Activated CD4-positive, CD25-positive, alpha-beta regulatory T cell treated with anti-CD3 and anti-CD28 coated beads, Interleukin-2, amount 50 U/mL, for 24 hours (primary cell): ENCODE measurements at places on chromosomes 6 and 20.

DNA sequence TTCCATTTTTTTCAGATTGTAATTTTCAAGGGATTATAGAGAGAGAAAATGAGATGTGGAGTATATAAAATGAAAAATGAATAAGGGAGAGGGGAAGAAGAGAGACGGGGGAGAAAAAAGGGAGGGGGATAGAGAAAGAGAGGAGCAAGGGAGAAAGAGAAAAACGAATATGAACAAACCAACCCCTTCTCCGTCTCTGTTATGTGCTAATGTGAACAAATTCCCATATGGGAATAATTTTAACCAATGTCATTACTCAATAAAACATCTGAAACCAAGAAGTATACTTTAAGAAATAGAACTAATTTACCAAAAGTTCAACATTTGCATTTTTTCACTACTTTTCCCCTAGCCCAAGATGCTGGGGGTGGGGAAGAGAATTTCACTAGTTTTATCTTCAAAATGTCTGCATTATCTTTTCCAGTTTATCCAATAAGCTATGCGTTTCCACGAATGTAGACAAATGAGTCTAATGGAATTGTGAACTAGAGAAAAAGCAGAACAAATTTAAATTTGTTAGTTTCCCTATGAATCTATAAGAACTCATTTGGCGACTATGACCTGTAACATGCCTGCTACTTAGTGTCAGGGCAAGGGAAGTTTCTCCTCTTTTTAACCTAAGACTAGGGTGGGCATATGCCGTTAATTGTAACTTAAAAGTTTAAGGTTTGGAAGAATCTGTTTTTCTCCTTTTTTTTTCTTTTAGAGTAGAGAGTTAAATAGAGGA, 286.3 kb downstream of the BTBD9 start:
- no peak for ATAC-seq

GRCh38 chr20:10674684-10675449, 1.1 kb upstream of the JAG1 start:
- ATAC-seq: peak; percentile 25

DNA sequence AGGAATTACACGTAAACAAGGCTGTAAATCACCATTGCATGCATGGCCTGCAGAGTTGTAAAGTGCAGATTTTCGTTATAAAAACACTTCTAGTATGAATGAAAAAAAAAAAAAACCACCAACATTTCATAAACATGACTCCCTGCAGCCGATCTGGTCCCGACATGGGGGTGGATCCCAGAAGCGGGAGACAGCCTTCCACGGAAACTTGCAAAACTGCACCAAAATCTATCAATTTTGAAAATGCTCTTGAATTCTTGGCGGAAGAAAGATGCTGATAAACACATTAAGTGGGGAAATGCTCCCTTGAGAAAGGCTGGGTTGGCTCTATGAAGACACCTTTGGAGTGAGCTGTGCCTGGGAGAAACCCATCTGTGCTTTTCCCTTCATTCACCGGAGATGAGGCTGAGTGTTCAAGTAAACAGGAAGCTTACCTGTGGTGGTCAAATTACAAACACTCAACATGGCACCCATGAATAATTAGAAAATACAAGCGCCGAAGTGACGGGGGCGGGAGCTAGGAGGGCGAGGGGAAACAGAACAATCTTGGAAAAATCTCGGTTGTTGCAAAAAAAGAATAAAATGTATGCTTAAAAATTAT, 845 bp upstream of the ANKRD60 start:
- no peak for ATAC-seq

DNA sequence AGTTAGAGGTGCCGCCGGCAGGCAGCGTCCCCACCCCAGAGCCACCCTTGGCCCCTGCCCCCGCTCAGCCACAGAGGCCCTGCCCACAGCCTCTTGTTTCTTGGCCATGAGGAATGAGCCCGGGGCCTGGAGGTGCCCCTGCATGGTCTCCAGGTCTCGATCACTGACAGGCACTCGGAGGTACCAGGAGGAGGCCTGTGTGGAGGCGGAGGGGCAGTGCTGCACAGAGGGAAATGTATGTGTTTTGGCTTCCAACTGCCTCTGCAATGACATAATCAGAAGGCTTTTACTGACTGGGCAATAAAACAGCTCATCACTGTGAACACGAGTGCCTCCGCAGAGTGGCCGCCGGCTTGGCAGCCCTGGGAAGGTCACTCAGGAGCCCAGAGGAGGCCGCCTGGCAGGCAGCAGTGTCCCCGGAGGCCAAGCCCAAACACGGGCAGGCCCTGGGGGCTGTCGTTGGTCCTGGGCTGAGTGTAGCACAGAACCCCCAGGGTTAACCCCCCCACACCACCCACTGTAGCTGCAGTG, 61.1 kb upstream of the GATA5 start:
- no peak for ATAC-seq

DNA sequence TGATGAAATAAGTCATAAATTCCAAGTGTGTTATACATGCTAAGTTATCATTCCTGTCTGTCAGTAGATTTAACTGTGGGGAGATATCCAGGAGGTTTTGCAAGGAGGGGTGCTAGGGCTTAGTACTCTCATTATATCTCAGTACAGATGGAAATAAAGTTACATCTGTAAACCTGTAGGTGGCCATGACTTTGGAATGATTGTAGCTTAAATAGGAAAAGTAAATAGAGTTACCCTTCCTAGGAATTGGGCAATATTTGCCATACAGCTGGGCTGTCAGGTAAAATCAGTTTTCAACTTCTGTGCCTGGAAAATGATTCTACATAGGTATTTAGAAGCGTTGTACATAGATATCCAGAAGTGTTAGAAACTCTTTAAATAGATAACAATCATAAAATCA, 19.8 kb upstream of the TGM3 start:
- no peak for ATAC-seq

DNA sequence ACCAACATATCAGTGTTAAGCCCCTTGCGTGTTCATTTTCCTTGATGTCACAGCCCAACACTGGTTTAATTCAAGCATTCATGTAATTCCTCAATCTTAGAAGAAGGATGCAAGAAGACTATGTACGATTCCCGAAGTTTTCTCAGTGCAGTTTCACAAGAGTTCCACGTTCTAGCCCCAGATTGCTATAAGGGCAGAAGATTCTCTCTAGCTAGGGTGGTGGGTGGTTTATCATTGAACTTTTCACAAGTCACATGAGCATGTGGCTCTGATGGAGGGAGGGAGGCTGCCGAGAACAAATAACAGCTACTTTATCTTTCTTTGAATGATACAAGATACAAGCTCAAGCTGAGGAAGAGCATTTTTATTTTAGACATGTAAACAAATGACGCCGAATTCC, 71.9 kb upstream of the NHSL1 start:
- no peak for ATAC-seq

DNA sequence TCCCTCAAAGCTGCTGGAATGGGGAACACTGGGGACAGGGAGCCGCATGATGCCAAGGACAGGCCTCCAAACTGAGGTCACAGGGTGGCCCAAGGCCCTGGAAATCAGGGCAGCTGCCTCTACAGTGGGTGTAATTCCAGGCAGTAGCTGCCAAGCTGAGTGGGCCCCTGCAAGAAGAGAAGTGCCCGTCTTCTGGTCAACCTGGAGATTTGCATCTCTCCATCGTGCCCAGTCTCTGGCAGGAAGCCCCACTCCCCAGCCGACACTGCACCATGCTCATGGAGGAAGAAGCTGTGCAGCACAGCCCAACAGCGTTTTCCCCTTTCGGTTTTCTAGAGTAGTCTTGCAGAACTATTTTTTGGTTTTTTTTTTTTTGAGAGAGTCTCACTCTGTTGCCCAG, 2.2 kb upstream of the FAM209A start:
- no peak for ATAC-seq

- no peak for ATAC-seq
These were observed 184.4 kb downstream of the CDH26 start for GRCh38 chr20:60142587-60142986.

DNA sequence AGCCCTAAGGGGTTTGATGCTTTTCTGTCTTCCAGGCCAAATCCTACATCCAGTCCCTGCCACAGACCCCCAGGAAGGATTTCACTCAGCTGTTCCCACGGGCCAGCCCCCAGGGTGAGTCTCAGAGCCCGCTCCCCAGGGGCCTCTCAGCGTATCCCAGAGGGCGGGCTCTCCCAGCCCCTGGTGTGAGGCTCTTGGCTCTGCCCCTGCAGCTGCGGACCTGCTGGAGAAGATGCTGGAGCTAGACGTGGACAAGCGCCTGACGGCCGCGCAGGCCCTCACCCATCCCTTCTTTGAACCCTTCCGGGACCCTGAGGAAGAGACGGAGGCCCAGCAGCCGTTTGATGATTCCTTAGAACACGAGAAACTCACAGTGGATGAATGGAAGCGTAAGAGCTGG, 8.4 kb downstream of the MAPK13 start:
- no peak for ATAC-seq

GRCh38 chr6:166418691-166419143, 36.0 kb upstream of the MPC1 start:
- no peak for ATAC-seq

DNA sequence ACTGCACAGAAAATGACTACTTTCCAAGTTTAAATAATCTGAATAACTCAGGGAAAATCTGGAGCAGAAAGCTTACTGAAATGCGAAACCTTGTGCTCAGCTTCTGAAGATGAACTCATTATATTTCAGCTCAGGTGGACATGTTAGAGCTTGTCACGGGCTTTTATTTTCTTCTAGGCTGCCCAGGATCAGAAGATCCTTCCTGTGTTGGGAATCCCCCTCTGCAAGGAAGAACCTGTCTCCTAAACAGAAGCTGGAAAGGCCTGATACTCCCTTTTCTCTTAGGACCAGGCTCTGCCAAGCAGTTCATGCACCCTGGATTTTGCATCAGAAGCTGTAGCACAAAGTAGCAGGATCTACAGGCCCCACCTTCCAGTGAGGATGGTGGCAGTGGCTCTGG, 5.1 kb upstream of the SLC2A12 start:
- no peak for ATAC-seq

- ATAC-seq: no peak
These were observed 915 bp downstream of the CLVS2 start for GRCh38 chr6:122996794-122997505.

- no peak for ATAC-seq
These were observed 126.4 kb downstream of the MMUT start for GRCh38 chr6:49336514-49337131.

DNA sequence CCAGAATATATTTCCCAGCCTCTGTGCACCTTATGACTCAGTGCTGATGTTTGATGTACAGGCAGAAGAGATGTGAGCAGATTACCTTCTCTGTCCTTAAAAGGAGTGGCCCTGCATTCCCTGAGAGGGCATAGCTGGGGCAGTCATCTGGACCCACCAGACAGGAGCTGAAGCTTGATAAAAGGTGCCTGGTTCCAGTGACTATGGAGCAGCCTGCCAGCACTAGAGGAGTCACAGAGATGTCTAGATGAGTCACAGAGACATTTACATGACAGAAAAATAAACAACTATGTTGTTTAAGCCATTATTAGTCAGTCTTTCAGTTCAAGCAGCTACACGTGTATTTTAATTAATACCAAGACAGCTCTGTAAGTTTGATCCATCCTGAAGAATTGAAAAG, 237.1 kb upstream of the MOCS1 start:
- no peak for ATAC-seq

DNA sequence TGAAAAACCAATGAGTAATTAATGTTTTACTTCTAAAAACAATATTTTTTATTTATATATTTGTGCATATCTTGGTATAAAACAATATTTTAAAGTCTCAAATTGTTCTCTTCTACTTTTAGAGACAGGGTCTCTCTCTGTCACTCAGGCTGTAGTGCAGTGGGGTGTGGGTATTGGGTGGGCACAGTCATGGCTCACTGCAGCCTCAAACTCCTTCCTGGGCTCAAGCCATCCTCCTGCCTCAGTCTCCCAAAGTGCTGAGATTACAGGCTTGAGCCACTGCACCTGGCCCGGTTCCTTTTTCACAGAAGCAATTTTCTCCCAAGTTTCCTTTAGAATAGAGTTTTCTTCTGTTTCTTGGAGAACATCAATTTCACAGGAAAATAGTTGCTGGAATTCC, 102.8 kb downstream of the TMEM242 start:
- ATAC-seq: no peak

DNA sequence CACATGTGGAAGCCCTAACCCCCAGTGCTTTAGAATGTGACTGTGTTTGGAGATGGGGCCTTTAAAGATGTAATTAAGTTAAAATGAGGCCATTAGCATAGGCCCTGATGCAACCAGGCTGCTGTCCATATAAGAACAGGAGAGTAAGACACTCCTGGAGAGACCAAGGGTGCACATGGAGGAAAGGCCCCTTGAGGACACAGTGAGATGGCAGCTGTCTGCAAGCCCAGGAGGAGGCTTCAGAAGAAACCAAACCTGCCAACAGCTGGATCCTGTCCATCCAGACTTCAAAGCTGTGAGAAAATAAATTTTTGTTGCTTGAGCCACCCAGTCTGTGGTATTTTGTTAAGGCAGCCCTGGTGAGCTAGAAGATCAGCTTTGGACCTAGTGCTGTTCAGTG, 16.8 kb upstream of the SNRPB2 start:
- ATAC-seq: no peak

- ATAC-seq: no peak
These were observed 405.5 kb downstream of the CDH26 start for GRCh38 chr20:60363698-60364097.

DNA sequence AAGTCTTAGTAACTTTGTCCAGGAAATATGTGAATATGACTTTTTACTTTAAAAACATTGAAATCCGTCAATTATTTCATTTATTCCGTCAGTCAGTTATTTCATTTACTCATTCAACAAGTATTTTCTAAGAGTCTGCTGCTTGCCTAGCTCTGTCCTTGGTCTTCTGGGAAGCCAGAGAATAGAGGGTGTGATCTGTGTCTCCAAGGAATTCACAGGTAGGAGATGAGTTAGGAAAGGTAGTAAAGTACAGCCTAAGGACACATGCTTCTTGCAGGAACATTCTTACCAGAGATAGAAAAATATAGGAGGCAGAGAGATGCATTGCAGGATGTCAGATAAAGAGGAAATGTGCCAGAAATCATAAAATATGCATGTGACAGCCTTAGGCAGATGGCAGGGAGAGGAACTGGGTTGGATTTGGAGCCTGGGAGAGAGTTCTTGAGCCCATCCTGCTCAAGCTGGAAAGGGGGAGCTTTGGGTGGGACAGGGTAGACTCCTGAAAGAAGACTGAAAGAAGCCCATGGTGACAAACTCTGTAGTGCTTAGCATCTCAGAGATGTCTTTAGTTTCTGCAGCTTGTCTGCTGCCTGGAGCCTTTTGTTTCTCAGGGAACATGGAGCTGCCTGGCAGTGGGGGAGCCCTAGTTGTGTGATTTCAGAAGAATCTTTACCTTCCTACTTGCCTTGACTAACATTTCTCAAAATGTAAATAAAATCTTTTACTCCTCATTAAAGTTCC, 3.5 kb downstream of the SH3BGRL2 start:
- ATAC-seq: no peak

- no peak for ATAC-seq
These were observed 20.9 kb upstream of the HLA-DOA start for GRCh38 chr6:33030245-33030644.

DNA sequence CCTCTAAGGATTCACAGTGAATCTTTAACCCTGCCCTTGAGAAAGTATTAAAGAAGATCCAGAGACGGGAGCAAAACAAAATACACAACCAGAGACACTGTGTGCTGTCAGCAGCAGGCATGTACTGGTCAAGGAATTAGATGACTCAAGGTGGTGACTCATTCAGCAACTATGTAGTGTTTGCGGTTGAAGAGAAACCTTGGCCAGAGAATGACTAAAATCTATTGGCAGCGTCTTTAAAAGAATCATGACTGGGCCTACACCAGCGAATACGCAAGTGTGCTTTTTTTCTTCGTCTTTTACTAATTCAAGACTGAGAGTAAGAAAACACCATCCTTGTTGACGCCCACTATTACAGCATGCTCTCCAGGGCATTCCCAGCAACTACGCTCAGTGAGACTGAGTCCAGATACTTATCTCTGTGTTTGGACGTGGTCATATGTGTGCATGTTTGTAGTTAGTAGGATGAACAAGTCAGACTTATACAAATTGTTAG, 72.4 kb upstream of the BACH2 start:
- ATAC-seq: peak; percentile 77
